ENCODE measurements at places on chromosomes 16 and 17. TPM values are rescaled to one million over a fixed set of nuclear protein-coding genes. Genes with fewer than 3 reads are reported as not detected.

Gene KRTAP4-3
- not detected for total RNA-seq

- DNase-seq: no peak
- H3K36me3 ChIP-seq: no peaks in the 10 kb centered on the region
- H3K4me1 ChIP-seq: no peaks in the 10 kb centered on the region
- H3K27me3 ChIP-seq: no peaks in the 10 kb centered on the region
These were observed 15.8 kb upstream of the MYO15B start for GRCh38 chr17:75571885-75572215.

- no peak overlapping the region for H3K27ac ChIP-seq
- peaks cover 4% of the 10 kb centered on the region for H3K4me1 ChIP-seq
- no peak overlapping the region for H3K4me3 ChIP-seq
These were observed 97.4 kb upstream of the C17orf78 start for GRCh38 chr17:37278247-37278894.

DNA sequence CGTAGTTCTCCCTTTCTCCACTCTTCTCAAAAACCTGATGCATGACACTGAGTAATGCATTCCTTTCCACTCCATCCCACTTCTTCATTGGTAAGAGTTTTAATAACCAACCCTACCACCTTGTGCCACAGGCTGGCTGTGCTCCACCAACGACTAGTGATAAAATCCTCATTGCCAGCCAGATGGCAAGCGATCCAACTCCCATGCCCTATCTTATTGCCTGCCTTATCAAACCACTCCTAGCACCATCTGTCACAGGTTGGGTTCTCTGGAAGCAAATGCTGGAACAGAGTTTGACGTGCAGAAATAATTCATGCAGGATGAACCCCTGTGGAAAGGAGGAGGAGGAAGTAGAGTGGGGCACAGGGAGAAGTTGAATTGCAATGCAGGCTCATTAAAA is 99.5 kb downstream of the CHD9NB start:
- no peaks in the 10 kb centered on the region for H3K27me3 ChIP-seq
- H3K36me3 ChIP-seq: no peaks in the 10 kb centered on the region
- no peaks in the 10 kb centered on the region for H3K4me1 ChIP-seq
- H3K27ac ChIP-seq: no peak overlapping the region
- DNase-seq: no peak
- H3K4me3 ChIP-seq: no peak overlapping the region
